Stimulated activated naive CD4-positive, alpha-beta T cell (primary cell): ENCODE measurements at places on chromosomes 6 and 20.

DNA sequence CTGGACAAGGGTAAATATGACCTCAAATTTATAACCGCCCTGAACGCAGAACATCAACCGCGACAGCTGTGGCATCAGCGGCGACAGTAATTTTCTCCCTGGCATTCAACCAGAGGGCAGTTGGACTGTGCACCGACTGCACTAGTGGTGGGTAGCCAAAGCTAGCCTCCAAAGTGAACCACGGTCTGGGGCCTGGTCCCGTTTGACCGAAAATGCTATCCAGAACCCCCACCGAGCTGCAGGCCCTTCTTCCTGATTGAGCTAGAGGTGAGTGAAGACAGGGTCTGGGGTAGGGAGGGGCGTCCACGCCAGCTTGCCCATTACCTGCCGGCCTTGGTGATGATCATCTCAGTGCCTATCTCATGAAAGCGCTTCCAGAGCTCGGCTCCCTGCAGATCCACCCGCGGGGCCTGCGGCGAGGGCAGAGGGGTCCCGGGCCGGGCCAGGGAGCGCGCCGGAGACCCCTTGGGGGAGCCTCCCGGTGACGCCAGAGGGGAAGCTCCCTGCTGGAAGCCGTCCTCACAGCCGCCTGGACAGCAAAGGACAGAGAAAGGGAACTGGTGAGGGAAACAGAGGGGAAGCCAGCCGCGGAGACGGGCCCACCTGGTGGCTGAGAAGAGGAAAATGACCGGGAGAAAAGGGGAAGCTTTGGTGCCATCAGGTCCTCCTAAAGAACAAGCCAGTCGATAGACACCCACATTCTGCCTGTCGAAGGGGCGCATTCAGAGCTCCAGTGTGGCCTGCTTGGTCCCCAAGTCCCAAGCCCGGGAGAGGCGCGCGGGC lies 2.0 kb downstream of the TBX18 start:
- DNase-seq = no peak

DNA sequence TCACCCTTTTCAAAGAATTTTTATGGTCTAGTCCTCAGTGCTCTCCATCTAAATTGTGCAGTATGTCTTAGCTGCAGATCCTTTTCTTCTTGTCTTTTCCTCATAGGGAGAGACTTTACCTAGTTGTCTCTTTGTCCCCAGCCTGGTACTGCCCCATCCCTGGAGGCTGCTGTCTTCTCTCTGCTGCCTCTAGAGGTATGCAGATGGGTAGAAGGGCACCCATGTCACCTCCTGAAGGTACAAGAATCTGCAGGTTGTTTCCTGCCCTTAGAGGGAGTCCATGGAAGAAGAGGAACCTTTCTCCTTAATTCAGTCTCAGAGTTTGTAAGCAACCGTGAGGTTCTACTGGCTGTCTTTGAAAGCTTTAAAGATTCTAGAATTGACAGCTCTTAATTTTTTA lies 39.1 kb downstream of the MCM8 start:
- DNase-seq = no peak

DNA sequence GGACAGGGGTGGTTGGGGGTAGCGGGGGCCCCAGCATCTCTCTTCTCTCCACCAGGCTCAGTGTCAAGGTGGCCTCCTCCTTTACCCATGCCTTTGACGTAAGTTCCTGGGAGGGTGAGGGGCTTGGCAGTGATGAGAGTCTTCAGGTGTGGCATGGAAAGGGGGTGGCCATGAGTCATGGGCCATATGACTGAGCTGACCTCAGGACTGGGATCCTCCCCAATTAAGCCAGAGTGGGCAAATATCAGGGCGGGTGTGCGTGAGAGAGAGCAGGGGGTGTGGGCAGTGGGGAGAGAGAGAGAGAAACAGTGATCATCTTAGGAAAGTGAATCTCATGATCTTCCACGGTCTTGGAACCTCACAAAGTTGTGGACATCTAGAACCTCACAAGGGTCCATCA lies 8.2 kb upstream of the BPIFB4 start:
- DNase-seq = no peak

GRCh38 chr20:48120120-48120519 lies 334.8 kb upstream of the SULF2 start:
- no peak for DNase-seq

- DNase-seq = no peak
Measured at GRCh38 chr20:8394308-8394945, 262.4 kb downstream of the PLCB1 start.

GRCh38 chr6:114362957-114363356 lies 20.1 kb upstream of the HS3ST5 start:
- no peak for DNase-seq

GRCh38 chr6:162463576-162463975 lies 264.0 kb downstream of the PRKN start:
- DNase-seq = no peak

- DNase-seq = no peak
Measured at GRCh38 chr6:139372326-139373153, 1.9 kb downstream of the CITED2 start.

- DNase-seq = no peak
Measured at GRCh38 chr6:168852376-168852884, 401.2 kb downstream of the THBS2 start.

GRCh38 chr6:53889365-53889764 lies 94.6 kb downstream of the LRRC1 start:
- no peak for DNase-seq

DNA sequence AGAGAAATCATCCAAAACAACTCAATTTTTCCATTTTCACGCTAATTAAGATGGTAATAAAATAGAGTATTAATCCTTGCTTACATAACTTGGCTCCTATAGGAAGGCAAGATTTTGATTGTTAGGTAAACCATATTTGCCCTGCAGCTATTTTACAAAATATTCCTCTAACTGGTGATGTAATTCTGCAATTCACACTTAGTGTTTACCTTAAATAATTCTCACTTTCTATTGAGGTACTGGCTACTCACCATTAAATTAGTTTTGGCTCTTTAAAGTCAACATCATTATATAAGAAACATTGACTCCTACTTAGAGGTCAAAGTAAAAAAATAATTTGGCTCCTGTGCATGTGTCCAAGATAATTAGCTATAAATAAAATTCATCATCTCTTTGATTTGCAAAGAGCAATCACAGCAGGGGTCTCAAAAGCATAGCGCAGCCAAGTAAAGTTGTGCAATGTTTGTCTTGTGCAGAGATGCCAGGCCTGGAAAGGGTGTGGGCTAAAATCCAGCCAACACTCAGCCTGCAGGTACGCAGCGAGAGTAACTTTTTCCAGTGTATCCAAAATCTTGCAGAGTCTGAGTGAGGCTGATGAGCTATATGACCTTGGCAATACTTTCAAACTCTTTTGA lies 501.2 kb downstream of the MMUT start:
- no peak for DNase-seq

DNA sequence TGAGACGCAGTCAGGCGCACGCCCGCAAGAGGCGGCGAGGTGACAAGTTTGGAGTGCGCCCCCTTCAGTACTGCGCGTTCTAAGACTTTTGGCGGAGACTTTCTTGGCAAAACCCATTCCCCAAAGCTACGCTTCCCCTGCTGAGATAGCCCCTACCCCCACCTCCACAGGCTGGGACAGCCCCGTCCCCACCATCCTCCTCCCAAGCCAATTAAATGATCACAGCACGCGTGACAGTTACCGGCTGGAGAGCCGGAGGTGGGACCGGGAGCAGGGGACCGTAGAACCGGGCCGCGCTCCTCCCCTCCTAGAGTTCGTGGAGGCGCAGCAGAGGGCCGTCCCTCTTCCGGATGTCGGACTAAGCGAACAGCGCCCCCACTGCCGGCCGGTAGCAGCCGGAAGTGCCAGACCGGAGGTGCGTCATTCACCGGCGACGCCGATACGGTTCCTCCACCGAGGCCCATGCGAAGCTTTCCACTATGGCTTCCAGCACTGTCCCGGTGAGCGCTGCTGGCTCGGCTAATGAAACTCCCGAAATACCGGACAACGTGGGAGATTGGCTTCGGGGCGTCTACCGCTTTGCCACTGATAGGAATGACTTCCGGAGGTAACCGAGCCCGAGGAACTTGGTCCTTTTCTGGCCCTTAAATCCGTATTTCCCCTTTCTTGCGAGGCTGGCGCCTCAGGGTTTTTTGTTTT lies at the start of gene TOMM6:
Gene TOMM6 (plus strand): TSS at position 476 of the 699 bp plus-strand sequence. CDS start 4 bp downstream, at position 480.
- peak; percentile 96 for DNase-seq

- no peak for DNase-seq
Measured at GRCh38 chr6:41700463-41701347, 34.7 kb downstream of the TFEB start.

- no peak for DNase-seq
Measured at GRCh38 chr6:15386756-15387112, 140.9 kb downstream of the JARID2 start.

DNA sequence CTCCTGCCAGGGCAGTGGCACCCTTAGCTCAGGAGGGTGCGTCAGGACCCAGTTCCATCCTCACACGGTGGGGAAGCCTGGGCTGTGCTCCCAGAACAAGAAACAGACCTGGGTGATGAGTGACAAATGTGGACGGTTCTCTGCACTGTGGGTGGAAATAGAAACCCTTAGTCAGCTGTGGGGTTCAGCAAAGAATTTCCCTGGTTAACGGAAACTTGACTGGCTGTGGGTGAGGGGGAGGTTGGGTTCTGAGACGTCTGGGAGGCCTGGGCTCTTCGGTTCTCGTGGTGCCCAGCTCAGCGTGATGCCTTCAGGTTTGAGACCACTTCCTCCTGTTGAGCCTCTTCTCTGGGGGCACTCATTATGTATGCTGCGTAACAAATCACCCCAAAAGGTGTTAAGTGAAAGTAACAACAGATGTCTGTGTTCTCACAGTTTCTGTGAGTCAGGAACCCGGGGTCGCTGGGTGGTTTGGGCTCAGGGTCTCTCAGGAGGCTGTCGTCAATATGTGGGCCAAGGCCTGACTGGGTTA lies 53.1 kb upstream of the FAM83D start:
- DNase-seq = peak; percentile 17

GRCh38 chr6:146434732-146435390 lies 108.8 kb upstream of the RAB32 start:
- DNase-seq = no peak

DNA sequence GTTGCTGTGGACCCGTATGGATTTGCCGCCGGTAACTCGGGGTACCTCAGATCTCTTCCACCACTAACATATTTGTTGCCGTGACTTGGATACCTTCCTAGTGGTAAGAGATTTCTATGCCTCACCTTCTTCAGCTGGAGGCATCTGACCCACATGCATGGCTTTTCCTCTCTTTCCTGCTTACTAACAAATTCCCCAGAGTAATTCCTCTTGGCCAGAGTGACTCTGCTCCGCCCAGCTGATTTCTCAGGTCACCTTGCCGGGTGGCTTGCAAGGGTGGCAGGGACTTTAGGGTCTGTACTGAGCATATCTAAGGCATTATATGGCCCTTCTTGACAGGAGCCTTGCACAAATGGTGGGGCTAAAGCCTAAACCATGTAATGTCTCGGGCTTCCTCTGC lies 38.2 kb downstream of the FAM184A start:
- DNase-seq = no peak

DNA sequence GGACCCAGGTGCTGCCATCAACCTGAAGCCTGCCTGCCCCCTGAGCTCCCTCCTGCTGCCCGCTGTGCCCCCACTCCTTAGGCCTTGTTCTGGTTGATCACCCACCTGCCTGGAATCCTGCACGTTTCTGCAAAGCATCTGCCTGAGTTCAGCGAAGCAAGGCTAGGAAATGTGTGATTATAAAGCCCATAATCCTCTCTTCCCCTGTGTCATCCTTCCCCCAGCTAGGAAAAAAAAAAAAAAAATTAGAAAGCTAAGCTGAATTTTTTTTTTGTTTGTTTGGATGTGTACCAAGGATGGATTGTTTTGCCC lies 93.2 kb downstream of the FOXA2 start:
- DNase-seq = no peak

DNA sequence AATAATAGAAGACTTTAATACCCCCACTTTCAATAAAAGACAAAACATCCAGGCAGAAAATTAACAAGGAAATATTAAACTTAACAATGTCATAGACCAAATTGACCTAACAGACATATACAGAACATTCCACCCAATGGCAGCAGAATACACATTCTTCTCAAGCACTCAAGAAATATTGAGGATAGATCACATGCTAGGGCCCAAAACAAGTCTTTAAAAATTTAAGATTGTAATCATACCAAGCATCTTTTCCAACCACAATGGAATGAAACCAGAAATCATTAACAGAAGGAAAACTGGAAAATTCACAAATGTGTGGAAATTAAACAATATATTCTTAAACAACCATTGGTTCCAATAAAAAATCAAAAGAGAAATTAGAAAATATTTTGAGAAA lies 161.0 kb downstream of the COL12A1 start:
- DNase-seq = no peak

DNA sequence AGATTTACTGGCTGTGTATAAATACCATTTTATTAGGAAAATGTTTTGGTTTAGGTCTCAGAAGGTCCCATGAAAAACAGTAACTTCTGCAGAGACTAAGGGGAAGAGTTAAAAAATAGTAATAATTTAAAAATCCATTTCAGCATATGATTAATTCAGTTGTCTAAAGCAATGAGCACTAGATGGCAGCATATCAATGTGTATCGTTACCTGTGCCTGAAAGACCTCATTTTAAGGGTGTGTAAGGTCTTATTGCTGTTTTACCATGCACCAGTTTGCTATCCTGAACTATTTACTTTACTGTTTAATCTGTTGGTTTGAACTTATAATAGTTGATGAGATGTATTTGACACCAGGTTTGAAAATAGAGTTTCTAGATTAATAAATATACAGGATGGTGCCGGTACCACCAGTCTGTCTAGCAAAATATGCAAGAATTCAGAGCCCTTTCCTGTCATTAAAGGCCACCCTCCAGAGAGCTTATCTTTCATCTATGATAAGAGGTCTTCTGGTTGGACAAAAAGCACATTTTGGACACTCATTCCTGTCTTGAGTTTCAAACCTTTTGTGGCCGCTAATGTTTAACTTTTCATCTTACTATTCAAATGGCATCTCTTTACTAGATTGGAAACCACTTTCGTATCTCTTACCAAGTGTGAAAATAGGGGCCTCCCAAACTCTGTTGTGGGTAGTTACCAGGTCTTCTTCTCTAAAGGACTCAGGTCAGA lies 8.9 kb upstream of the AHI1 start:
- DNase-seq = peak; percentile 35

GRCh38 chr6:95244751-95245150 lies 332.6 kb upstream of the MANEA start:
- no peak for DNase-seq

DNA sequence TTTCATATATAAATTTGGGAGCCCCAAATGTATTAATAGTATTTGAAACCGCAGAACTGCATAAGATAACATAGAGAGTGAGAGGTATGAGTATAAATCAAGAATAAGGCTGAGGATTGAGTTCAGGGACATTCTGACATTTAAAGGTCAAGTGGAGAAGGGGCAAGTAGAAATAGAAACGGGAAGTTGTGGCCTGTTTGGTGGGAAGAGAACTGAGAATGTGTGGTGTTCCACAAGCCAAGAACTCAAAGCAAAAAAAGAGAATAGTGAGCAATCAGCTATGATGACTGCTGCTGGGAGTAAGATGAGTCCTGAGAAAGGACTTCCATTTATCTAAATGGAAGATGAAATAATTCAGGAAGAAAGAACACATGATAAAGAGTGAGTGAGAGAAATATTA lies 418.4 kb downstream of the CD109 start:
- DNase-seq = no peak

- DNase-seq = no peak
Measured at GRCh38 chr20:59765599-59766177, 161.3 kb downstream of the PHACTR3 start.
